Astrocyte (in vitro differentiated cells and primary cell): ENCODE measurements at places on chromosomes 5 and 9.

DNA sequence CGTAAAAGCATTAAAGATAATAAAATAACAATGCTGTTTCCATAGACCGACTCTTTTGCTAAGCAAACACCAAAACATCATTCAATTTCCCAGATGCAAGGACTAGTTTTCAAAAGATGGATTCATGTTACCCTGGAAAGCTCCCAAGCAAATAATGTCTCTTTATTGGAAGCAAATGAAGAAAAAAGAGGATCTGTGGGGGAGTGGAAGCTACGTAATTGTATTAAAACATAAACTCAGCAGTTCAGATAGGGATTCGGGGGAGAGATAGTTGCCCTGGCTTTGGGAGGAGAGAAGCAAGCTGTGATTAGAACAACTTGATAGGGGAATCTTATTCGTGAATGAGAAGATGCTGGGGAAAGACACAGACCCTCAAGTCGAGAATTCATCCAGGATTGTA lies 491.0 kb upstream of the CLINT1 start:
- no peak for DNase-seq

GRCh38 chr5:144356489-144356888 lies 185.8 kb downstream of the KCTD16 start:
- DNase-seq, result no peak

GRCh38 chr5:165538065-165538464 lies 2032.6 kb downstream of the MAT2B start:
- DNase-seq, result no peak

DNA sequence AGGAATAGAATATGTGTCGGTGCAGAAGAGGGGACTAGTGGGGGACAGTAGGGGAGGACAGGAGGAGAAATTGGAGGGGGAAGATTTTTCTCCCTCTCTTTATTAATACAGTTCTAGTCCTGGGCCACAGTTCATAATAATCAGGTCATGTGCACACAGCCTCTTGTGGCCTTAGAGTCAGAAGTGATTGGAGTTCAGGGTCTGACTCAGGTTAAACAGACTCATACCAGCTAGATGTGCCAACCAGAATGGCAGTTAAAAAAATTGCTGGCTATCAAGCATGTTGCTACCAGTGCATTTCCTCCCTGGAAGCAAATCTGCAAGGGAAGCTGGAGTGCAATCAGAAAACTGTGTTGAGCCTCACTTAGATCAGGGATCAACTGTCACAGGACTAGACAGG lies 132.7 kb upstream of the MAP1B start:
- no peak for DNase-seq

- DNase-seq, result no peak
Measured at GRCh38 chr5:150361301-150361700, 3.8 kb downstream of the TCOF1 start.

DNA sequence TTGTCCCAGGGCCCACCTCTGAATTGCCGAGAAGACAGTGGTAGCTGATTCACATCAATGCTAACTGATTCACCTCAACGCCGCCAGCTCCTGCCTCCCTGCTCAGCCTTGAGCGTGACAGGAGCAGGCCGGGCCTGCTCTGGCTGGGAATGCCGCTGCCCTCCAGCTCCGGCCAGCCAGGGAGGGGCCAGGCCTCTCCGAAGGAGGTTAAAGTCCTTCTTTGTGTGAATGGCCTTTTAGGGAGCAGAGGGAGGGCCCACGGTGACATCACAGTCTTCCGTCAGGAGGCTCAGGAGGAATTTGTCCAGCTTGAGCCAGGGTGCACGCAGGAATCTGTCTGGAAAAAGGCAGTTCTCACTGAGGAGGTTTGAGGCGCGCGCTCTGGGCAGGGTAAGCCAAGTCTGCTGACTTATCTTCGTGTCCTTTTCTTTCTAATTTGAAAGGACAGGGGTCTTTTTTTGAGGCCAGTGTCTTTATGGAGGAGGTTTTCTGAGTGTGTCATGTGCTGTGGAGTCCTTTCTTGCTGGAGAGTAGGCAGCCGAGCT lies 82.7 kb downstream of the C9orf152 start:
- DNase-seq, result peak; percentile 99

DNA sequence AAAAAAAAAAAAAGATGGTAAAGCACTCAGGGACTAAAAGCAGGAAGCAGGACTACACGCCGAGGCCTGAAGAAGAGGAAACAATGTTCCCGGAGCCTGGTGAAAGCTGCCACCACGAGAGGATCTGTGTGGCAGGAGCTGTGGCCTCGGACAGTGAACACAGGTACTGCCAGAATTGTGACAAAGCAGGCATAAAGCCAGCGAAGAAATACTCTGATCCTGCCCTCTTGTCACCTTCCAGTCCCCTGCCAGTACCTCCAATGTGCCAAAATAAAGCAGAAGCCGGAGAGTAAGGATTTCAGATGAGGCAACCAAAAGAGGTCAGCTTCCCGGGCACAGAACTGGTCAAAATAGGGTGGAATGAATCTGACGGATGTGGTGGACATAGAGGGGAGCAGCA lies 211.5 kb upstream of the TARS1 start:
- no peak for DNase-seq

DNA sequence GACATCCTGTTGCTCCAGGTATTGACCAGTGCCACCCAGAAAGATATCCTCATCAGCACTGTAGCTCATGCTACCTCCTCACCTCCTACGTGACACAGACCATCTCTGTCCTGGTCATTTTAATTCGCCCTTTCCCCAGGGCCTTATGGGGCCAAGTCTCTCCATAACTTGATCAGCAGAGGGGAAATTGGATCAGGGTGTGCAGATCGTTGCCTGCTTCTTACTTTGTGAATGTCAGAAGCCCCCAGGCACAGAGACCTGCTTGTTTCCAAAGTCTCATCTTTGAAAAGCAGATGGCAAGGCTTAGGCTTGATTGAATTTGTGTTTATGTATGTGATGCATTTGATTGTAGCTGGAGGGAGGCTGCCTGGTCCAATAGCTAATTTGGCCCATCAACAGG lies 8.8 kb upstream of the DBH start:
- no peak for DNase-seq

GRCh38 chr5:92633875-92634487 lies 947.0 kb downstream of the NR2F1-AS1 start:
- DNase-seq, result no peak
